ENCODE measurements at places on chromosomes 7 and 10.

DNA sequence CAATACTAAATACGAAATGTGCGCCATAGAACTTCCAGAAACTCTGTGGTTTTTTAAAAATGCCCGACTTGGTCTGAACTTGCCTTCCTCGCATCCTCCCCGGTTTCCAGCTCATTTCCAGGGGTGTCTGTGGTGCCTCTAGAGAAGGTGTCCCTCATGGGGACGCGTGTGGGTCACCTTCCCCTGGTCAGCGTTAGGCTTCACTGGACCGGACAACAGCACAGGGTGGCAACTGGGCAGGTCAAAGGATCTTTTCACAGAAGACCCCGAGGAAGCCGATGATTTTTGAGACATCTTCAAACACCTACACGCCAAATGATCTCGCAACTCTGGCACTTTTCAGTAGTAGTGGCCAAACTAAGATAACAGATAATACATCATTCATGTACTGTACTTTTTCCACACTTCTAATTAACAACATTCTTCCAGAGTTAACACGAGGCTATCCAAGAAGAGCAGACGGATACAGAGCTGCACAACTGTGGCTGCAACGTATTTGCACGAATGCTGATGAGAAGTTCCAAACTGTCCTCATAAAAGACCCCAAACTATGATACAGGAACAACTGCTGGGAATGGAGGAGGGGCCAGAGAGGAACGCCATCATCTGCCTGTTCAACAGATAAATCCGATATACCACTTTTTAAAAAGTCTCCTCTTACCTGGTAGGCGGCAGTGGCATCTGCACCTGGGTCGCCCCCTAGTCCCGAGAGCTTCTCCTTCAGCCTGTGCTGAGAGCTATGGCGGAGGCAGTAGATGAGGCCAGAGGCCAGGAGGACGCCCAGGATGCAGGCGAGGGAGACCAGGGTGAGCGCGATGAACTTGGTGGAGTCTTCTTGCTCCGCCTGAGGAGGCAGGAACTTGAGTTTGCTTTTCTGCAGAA lies 345.5 kb downstream of the DNAJB6 start:
- DNase-seq, result no peak

GRCh38 chr7:149385195-149385950 lies 75.5 kb downstream of the ZNF777 start:
- DNase-seq, result no peak

DNA sequence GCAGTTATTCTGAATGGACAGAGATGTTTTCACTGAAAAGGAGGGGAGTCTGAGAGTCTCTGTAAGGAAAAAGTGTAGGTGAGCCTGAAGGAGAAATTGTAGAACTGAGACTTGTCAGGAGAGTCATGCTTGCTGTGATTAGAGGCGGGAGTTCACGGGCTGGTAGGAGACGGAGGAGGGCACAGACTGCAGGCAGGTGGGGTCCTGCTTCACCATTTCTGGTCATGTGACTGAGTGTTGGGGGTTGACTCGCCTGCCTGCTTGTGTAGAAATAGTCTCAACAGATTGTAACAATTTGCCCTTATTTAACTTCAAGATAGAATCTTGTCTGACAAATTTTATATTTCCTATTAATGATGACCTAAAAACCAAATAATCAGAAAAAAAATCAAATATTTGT lies 70.3 kb downstream of the OGDH start:
- no peak for DNase-seq

DNA sequence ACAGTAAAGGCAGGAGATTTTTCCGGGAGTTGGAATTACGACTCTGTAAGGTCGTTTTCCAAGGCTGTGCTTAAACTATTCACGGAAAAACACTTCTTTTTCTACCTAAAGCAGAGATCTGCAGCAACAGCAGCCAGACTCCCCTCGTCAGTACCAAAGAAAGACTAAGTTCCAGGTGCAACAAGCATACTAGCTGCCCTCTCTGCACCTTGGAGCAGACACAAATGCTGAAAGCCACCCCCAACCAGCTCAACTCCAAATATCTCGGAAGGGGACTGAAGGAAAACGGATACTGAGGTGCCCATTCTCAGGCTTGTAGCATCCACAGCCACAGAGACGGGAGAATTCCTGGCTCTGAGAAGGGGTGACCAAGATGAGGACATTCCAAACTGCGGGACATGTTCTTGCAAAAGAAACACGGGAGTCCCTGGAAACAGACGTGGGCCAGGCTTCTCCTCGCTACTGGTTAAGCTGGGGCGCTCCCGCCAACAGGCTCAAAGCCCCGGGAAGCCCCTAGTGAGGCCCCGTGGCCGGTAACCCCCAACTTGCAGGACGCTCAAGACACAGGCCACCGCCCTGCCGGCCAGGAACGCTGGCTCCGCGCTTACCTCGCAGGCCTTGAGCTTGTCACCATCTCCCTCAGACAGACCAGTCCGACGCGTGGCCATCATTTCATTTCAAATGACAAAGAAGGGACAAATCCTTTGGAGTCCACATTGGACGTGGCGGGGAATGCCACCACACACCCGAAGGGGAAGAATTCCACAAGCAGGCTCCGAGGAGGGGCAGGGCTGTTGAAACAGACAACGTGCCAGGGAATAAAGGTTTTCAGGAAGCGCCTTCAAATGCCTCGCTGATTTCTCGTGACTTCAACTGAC lies 2.2 kb downstream of the ARHGAP21 start:
- DNase-seq, result no peak

- DNase-seq, result no peak
These were observed 66.8 kb downstream of the CACNA2D1 start for GRCh38 chr7:82376739-82377138.

- no peak for DNase-seq
These were observed 9.0 kb downstream of the CYP2E1 start for GRCh38 chr10:133536198-133536597.

GRCh38 chr10:52778511-52779392 lies 6.2 kb upstream of the MBL2 start:
- DNase-seq, result no peak

DNA sequence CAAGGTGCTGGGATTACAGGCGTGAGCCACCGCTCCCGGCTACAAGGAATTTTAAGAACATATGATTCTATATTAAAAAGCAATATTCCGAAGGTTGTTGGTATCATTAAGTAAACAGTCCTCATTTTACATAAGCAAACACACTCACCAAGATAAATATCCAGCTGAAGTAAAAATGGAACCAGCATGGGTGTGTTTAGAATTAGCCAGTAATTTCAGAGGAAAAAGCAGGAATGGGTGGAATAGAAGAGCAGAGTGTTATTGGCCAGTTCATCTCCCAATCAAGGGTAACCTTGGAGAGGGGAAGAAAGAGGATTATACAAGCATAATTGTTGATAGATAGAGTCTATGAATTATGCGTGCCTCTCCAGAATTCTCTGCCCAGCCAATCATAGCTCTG lies 31.7 kb upstream of the MAT1A start:
- no peak for DNase-seq

- no peak for DNase-seq
These were observed 69.0 kb downstream of the AHR start for GRCh38 chr7:17367502-17367901.

GRCh38 chr7:139943401-139943800 lies 114.3 kb downstream of the TBXAS1 start:
- no peak for DNase-seq

All from activated CD4-positive, CD25-positive, alpha-beta regulatory T cell treated with anti-CD3 and anti-CD28 coated beads, Interleukin-2, amount 50 U/mL, for 16 hours (primary cell).